ENCODE measurements at places on chromosomes 5 and 9.

DNA sequence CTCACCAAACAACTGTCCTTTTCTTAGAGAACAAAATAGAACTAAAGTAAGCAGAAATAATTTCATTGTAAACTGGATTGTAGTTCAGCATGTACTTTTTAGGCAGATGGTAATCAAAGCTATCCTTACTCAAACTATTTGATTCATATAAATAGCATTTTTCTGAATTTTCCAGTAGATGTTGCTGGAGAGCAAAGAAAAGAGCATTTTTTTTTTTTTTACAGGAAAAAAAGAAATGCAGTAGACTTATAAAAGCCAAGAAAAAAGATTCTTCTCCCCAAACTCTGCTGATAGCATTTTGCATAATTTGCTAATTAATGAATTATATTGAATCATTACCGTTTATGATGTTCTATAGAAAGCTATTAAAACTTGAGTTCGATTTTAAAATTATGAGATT, 715.3 kb upstream of the WWC1 start:
- no peak for DNase-seq

- no peak for DNase-seq
Observed at GRCh38 chr9:88528080-88528790, 6.7 kb upstream of the NXNL2 start.

GRCh38 chr9:104412238-104412637, 91.8 kb upstream of the OR13F1 start:
- DNase-seq, result no peak

GRCh38 chr5:11182441-11183080, 421.5 kb upstream of the DAP start:
- DNase-seq, result peak; percentile 8

GRCh38 chr5:148730942-148731898, 76.9 kb upstream of the HTR4 start:
- peak; percentile 53 for DNase-seq

DNA sequence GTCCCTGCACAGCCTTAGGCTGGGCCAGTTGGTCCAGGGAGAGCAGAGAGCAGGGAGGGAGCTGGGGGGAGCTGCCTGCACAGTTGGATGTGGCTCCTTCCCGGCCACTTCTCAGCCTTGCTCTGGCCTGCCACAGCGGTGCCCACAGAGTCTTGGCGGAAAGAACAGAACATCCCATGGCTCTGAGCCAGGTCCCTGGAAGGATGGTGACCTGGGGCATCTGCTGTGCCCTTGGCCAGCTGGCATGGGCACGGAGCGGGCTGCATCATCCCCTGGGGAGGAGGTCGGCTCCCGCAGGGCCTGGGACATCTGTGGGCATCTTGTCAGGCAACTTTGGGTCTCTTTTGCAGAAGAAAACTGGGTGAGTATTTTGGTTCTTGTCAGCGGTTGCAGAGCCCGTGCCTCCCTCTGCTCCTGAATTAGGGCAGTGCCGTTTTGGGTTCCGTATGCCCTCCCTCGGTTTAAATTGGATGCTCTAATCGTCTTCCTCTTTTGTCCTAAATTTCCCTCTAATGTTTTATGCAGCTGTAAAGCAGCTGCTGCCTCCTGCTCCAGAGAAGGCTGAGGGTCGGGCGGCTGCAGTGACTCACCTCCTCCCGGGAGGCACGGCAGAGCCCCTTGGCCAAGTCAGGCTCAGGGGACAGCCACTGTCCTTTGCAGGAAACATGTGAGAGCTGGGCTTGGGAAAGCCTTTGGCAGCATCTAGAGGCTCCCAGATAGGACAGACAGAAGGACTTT, 10.5 kb upstream of the NACC2 start:
- DNase-seq, result no peak

DNA sequence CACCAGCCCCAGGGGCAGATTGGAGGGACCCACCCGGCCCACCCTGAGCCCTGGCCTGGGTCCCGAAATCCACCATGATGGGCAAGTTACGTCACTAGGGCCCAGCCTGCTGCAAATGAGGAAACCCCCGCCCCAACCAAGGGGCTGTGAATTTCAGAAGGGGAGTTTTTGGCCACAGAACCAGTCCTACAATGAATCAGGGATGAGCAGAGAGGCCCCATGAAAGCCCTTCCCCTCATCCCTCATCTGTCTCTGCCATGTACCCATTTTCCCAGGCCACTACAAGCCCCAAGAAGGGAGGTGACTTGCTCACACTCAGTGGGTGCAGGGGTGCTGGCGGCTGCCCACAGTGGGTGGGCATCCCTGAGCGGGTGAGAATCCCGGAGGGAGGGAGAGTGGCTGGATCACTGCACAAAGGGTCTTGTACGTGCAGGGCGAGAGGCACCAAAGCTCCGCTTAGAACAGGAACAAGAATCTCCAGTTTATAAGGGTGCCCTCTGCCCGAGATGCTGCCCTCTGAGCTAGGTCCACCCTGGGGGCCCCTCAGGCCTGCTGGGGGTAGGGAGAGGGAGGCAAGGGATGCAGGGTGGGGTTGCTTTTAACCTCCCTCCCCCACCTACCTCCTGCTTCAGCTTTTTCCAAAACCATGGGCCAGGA, 10.4 kb upstream of the TCF7 start:
- DNase-seq, result no peak

DNA sequence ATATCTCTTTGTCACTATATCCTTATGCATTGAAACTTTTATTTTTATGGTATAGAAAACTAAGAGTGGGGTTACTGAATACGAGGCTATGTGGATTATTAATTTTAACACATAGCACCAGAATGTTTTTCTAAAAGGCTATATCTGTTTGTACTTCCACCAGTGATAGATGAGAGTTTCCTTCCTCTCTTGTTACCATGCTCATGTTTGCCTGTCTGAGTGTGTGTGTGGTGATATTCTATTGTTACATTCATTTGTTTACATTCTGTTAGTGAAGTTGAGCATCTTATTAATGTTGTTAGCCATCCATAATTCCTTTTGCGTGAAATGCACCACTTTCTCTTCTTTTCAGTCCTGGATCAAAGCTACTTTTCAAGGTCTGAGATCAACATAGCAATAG, 54.1 kb upstream of the ALDH1A1 start:
- DNase-seq, result no peak

DNA sequence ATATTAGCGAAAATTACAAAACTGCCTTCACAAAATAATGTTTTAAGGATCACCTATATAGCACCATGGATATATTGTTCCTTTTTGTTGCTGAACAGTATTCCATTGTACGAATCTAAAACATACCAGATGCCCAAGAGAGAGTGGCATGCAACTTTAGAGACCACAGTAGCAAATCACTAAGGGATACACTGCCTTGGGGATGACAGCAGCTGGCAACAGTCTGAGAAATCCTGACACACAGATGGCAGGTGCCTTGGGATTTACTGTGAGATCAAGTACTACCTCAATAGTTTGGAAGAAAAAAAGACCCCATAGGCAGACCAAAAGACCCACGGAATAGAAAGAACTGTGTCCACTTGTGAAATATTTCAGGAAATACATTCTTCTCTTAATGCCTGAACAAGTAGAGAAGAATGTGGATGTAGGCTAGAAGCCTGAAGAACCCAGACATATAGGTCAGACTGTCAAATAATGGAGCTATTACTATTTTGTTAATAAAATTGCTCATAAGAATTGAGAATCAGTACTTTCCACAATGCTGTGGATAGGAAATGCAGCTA, 53.4 kb downstream of the PLPP1 start:
- peak; percentile 9 for DNase-seq

- DNase-seq, result no peak
Observed at GRCh38 chr9:78575771-78576170, 278.8 kb downstream of the PSAT1 start.

- no peak for DNase-seq
Observed at GRCh38 chr9:94014066-94014654, 59.0 kb upstream of the BARX1 start.

Measured in fibroblast of skin of left biceps (primary cell).